ENCODE measurements at places on chromosomes 12 and 14.

- no peaks in the 10 kb centered on the region for H3K4me1 ChIP-seq
- H3K4me3 ChIP-seq: no peak overlapping the region
- H3K27me3 ChIP-seq: no peaks in the 10 kb centered on the region
- DNase-seq: no peak
- no peak overlapping the region for H3K27ac ChIP-seq
These were observed 38.9 kb upstream of the TMTC2 start for GRCh38 chr12:82647853-82648252.

- H3K27me3 ChIP-seq: no peaks in the 10 kb centered on the region
- peaks cover 13% of the 10 kb centered on the region for H3K4me1 ChIP-seq
- DNase-seq: no peak
These were observed 222.1 kb downstream of the C12orf42 start for GRCh38 chr12:103273645-103274044.

- H3K4me3 ChIP-seq: no peak overlapping the region
- no peak for DNase-seq
- H3K27me3 ChIP-seq: no peaks in the 10 kb centered on the region
- H3K36me3 ChIP-seq: no peaks in the 10 kb centered on the region
- no peak overlapping the region for H3K27ac ChIP-seq
- peaks cover 19% of the 10 kb centered on the region for H3K4me1 ChIP-seq
These were observed 23.5 kb downstream of the RPS6KA5 start for GRCh38 chr14:91036741-91037469.

DNA sequence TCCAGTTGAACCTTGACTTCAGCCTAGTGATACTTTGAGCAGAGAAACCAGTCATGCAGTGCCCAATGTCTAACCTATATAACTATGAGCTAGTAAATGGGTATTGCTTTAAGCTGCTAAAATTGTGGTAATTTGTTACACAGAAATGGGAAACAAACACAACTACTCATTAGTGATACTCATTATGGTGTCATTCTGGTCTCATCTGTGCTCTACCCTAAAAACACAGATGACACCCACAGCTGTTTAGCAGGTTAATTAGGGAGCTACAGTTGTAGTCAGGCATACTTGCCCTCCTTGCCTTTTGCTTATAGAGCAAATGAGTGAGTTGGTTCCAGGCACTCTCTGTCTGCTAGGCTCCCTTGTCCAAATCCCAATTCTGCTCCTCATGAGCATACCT lies 50.0 kb upstream of the ATF7IP start:
- no peak overlapping the region for H3K4me3 ChIP-seq
- H3K27ac ChIP-seq: no peak overlapping the region
- H3K36me3 ChIP-seq: no peaks in the 10 kb centered on the region

All from DND-41 (cell line).